Iris pigment epithelial cell (primary cell): ENCODE measurements at places on chromosomes 2 and 18.

GRCh38 chr2:128378231-128379020, 59.8 kb upstream of the HS6ST1 start:
- DNase-seq: no peak

GRCh38 chr18:76349067-76349715, 145.9 kb downstream of the ZNF516 start:
- peak; percentile 67 for DNase-seq

GRCh38 chr2:70941701-70942100, 6.0 kb downstream of the ATP6V1B1 start:
- no peak for DNase-seq

DNA sequence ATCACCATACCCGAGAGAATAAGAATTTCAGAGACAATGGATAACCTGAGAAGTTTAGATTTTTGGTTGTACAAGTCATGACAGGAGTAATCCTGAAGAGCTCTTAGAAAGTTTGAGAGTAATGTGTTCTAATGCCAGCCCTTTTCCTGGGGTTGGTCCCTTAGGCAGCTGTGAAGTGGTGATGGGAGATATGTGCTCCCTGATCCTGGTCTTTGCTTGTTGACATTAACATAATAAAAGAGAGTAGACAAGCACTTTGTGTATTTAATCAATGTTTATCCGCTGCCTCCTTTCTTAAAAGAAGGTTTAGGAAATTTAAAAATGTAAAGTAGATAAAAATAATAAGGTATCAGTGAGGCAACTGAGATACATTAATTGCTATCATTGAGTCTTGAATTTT, 13.8 kb upstream of the DSC3 start:
- DNase-seq: no peak

GRCh38 chr2:98907385-98907784, 28.6 kb downstream of the CRACDL start:
- no peak for DNase-seq

- no peak for DNase-seq
Observed at GRCh38 chr18:58756148-58756547, 84.9 kb downstream of the MALT1 start.

DNA sequence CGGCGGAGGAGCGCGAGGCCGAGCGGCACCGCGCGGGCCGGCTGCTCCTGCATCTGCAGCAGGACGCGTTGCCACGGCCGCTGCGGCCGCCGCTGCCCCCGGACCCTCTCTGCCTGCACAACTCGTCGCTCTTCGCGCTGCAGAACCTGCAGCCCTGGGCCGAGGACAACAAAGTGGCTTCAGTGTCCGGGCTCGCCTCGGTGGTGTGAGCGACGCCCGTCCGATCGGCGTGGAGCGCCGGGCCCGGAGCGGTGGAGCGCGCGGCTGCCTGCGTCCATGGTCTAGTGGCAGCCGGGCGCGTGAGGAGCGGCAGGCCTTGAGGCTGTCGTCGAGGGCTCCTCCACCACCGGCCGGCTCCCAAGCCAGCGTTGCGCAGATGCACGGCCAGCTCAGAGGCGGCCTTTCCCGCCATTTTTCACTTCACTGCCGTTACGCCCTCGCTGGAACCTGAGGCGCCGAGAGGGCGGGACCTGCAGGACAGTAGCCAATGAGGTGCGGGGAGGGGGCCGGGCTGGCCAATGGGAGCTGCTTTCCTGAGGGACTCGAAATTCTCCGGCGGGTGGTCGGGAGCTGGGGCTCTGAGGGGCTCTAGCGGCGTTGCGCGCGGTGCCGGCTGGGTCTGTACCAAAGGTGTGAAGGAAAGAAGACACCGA, 1.9 kb downstream of the TLX2 start:
- DNase-seq: peak; percentile 46

- DNase-seq: no peak
Observed at GRCh38 chr18:47436871-47437270, 185.4 kb upstream of the SKOR2 start.

DNA sequence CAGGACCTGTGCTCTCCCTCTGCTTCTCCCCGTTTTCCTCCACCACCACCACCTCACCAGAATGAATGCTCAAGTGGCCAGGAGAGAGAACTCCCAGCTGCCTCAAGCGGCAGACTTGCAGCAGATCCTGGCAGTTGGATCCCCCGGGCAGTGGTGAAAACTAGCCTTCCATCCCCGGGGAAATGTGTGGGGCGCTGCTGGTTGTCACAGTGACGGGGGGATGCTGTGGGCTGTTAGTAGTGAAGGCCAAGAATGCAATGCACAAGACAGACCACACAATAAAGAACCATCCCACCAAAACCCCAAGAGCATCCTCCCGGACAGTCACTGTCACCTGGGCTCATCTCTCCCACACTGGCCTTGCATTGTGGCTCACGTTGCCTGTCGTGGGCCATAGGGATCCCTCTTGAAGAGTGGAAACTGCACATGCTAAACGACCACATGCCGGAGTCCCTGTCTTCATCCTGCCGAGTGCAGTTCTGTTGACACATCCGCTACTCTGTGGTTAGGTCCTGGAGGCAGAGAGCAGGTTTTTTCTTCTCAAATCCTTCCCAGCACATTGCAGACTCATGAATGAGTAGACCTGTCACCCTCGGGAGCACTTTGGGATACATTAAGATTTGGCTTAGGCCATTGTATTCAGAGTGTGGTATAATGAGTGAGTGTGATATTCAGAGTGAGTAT, 13.5 kb downstream of the SPATA3 start:
- DNase-seq: no peak

DNA sequence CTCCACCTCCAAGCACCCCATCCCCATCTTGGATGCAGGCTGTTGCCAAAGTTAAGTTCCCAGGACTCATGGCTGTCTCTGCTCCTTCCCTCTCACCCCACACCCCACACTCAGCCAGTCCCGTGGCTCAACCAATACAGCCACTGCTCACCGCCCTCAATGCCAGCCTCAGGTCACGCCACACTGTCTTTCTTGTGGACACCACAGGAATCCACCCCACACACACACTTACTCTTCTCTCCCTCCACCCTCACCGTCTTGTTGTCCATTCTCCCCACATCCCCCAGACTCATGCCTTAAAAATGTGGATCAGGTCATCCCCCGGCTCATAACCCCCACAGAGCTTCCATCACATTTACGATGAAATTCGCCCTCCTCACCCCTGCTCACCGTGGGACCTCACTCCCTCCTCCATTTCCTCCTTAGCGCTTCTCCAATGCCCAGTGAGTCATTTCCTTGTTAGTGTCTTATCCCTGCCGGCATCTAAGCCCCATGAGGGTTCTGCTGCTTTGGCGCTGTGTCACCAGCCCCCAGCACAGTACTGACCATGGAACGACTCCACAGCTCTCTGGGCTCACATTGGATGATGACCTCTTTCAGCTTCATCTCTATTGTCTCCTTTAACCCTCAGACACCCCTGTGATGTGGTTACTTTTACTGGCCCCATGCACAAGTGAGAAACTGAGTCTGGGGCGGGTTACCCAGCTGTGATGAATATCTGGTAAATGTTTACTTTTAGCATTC, 13.8 kb downstream of the MLPH start:
- peak; percentile 100 for DNase-seq

- DNase-seq: peak; percentile 60
Observed at GRCh38 chr2:127067620-127068350, 39.2 kb downstream of the BIN1 start.

DNA sequence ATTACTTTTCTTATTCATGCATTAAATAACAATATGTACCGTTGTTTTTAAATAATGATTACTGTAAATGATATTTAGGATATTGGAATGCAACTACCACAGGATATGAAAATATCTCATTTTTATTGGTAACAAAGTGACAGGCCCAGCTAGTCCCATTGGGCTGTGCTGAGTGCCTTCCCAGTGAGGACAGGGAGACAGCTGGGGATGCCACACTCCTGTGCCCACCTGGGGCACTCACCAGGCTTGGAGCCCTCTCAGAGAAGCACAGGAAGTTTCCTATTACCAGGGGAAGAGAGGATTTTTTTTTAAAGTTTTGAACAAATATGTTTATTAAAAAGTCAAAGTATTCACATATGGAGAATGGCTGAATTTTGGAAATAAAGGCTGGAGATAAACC, 48.9 kb downstream of the PARD6G start:
- DNase-seq: no peak

- DNase-seq: peak; percentile 73
Observed at GRCh38 chr18:51068105-51068504, 38.1 kb downstream of the SMAD4 start.

GRCh38 chr2:138596403-138596802, 94.8 kb downstream of the SPOPL start:
- no peak for DNase-seq

DNA sequence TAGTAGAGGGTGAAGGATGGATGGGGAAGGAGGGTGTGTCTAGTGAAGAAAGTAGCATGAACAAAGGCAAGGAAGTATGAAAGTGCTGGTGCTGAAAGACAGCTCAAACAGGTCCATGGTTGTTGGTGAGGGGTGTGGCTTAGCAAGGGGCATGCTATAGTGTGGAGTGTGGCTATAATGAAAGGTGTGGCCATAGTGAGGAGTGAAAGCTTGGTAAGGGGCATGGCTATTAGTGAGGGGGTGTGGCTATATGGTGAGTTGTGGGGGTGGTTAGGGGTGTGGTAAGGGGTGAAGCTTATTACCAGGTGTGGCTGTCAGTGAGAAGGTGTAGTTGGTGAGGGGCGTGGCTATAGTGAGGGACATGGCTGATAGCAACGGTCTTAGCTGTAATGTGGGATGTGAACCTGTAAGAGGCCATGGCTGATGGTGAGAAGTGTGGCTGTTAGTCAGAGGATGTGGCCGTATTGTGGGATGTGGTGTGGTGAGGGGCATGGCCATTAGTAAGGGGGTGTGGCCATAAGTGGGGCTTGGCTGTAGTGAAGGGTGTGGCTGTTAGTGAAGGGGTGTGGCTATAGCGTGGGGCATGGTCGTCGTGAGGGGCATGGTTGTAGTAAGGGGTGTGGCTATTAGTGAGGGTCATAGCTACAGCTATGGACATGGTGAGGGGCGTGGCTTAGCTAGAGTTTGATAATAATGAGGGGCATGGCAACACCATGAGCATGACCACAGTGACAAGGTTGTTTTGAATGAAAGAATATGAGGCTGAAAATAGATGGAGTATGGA, 549.6 kb downstream of the FBXO15 start:
- no peak for DNase-seq

- DNase-seq: no peak
Observed at GRCh38 chr2:96164459-96165184, 19.4 kb upstream of the DUSP2 start.

DNA sequence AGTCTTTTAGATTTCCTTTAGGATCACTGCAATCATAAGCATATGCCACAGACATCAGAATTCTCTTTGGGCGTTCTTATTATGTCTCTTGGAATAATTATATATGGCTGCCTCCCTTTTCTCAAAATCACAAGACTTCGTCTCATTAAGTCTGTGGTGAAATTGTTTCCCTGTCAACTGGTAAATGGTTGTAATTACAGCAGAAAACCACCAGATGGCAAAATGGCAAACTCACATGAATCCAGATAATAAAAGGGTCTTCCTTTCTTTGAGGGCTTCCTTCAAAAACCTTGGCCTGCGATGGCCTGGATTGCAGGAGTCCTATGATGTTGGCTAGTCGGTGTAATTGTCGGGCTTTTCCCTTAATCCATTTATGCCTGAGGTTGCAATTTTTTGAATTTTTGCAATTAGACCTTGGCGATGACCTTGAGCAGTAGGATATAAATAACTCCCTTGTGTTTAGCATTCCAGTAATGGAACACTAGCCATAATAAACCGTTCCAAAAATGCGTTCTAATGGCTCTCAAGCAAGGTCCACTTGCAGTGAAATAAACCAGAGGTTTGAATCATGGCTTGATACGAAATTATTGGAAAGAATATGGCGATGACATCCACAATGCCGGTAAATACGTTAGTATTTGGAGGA, 656.4 kb downstream of the MBD2 start:
- DNase-seq: peak; percentile 26

- peak; percentile 20 for DNase-seq
Observed at GRCh38 chr18:63850020-63850419, 37.5 kb upstream of the SERPINB2 start.

GRCh38 chr2:140186313-140186712, 1406.1 kb upstream of the NXPH2 start:
- DNase-seq: no peak

GRCh38 chr2:109174626-109175349, 45.8 kb downstream of the SH3RF3 start:
- peak; percentile 25 for DNase-seq

DNA sequence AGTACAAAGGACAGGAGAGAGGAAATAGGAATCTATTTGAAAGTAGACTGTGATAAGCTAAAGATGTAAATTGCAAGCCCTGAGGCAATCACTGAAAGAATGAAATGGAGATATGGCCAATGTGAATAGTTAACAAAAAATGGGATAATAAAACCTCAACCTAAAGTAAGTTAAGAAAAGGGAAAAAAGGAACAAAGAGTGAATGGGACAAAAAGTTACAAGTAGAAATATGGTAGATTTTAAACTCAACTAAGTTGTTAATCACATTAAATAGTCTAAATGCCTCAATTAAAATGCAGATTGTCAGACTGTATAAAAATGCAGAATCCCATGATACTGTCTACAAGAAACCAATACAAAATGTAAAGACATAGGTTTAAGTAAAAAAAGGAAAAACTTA, 165.2 kb upstream of the RBMS1 start:
- DNase-seq: no peak

- DNase-seq: no peak
Observed at GRCh38 chr2:34785206-34785785, 1186.2 kb upstream of the FAM98A start.

- no peak for DNase-seq
Observed at GRCh38 chr18:22604986-22605421, 187.3 kb upstream of the CTAGE1 start.

GRCh38 chr2:182836451-182836850, 30.0 kb downstream of the FRZB start:
- no peak for DNase-seq

DNA sequence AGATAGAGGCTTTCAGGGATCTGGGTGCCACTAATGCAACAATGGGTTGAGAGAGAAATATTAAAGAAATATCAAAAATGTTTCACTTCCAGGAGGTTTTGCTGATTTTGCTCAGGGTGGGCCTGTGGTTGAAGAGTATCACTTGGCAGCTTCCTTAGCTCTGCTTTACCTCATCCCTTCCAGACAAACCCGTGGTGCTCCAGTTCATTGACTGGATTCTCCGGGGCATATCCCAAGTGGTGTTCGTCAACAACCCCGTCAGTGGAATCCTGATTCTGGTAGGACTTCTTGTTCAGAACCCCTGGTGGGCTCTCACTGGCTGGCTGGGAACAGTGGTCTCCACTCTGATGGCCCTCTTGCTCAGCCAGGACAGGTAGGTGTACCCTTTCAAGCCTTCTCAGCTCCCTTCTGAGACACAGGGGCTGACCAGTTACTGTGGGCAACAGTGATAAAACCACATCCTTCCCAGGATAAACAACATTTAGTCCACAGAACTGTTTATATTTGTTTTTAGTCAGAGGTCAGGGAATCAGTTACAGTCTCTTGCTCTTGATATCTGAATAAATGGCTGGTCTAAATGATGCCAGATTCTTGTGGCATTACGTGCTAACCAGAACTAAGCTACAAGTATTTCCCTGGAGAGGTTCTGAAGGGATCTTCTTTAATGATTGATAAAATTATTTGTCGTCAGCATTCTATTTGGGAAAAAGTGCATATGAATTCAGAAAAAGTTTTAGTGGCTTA, 7.0 kb downstream of the SLC14A1 start:
- DNase-seq: peak; percentile 91
